Stimulated activated naive CD8-positive, alpha-beta T cell treated with anti-CD3 and anti-CD28 coated beads, Interleukin-15, Interleukin-2, amounts not matched to agents 100 U/mL and 50 U/mL, for 24 hours (primary cell): ENCODE measurements at places on chromosomes 13 and 19.

- DNase-seq: peak; percentile 49
These were observed 546 bp upstream of the ZNF546 start for GRCh38 chr19:39996218-39996810.

DNA sequence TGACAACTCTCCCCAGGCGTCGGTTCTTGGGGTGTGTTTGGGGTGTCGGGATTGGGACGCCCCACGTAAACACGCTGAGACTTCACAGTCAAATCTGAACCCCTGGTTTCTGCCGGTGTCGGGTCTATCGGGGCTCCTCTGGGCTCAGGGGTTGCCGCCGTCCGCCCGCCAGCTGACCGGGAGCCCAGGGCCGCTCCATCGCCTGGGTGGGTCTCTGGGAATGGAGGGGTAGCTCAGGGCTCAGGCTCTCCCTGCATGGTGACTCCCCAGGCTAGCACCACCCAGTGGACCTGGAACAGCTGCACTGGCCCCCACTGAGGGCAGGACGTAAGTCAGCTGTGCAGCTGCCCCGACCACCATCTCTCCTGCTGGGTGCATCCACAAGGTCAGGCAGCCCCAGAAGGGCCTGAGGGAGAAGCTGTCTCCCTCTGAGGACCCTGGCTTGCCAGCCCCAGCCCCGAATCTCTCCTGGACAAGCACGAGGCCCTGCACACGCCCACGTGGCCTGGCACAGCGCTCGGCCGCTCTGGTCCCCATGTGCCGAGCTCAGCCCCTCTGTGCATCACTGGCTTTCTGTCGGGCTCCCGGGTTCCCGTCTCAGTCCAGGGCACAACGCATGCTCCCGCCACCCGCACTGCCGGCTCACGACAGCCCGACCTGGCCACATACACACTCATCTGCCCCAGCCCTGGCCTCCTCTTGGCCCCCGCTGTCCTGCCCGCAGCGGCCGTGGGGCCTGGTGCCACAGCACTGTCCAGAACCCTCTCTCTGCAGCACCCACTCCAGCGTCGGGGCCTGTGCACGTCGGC is 6.1 kb downstream of the RNF126 start:
- DNase-seq: no peak

GRCh38 chr13:91627952-91628739 is 229.7 kb downstream of the GPC5 start:
- DNase-seq: no peak

DNA sequence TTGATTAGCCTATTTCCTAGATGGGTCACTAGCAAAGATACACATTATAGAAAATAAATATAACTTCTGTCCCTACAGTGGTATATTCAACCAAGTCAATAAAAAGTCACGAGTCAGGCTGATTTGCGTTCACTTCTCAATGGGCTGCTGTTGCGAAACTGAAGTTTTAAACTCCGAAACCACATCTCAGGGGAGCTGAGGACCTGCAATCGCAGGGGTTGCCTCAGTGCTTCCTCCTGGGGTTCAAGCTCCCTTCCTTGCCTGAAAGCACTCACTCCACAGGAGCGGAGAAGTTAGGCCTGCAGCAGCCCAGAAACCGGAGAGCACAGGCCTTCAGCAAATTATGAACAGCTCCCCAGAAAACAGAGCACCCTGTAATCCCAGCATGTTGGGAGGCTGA is 39.6 kb downstream of the RAB20 start:
- DNase-seq: no peak

GRCh38 chr13:113034451-113035212 is 65.6 kb downstream of the MCF2L start:
- DNase-seq: no peak

DNA sequence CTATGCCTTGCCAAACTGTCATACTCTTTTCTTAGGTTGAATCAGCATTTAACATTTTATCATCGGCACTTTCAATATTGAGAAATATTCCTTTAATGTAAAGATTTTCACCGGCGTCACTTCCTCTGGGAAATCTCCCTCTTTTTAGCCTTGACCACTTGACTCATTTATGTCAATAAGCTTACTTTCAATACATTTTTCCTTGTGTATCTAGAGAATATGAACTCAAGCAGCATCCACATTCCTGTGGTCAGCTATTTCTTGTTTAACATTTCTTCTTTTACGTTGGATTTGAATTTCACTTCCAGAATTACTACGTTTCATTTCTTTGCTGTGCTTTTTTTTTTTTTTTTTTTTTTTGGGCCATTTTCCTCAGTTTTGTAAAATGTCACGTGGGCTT is 271.2 kb upstream of the HTR2A start:
- DNase-seq: no peak

- no peak for DNase-seq
These were observed 44.7 kb downstream of the KLF2 start for GRCh38 chr19:16369306-16369663.

DNA sequence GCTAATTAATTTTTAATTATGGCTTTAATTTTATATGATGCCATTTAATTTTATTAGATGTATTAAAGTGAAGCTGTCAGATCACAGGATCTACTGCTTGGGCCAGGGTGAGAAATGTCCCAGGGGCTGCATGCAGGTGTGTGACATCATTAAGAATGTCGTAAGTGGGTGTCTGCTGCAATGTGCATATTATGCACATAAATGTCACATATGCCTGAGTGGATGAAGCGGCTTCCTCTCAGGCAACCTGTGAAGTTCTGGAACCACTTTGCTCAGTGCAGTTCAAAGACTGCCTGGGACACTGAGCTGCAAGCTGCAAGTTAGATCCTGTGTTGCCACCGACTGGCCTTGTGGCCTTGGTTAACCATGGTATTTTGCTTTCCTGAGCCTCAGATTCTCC is 355.0 kb downstream of the UQCRFS1 start:
- no peak for DNase-seq

- no peak for DNase-seq
These were observed 140.0 kb downstream of the IRS2 start for GRCh38 chr13:109646423-109646822.

- DNase-seq: no peak
These were observed 63.1 kb downstream of the CEBPG start for GRCh38 chr19:33436360-33437345.

DNA sequence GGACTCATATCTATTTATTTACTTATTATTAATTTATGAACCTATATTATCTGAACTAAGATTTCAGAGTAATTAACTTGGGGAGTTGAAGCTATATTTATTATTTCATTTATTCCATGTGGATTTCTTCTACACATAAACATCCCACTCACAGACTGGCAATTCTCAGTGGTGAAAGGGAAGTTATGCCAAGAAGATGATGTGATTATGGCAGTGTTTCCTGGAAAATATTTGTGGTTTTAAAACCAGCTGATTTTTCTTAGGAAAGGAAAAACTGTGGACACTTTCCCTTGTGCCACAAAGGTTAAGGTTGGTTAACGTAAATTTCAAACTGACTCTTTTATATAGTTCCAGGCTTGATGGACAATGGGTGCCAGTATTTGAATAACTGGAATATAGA is 513.1 kb downstream of the SLITRK6 start:
- no peak for DNase-seq

DNA sequence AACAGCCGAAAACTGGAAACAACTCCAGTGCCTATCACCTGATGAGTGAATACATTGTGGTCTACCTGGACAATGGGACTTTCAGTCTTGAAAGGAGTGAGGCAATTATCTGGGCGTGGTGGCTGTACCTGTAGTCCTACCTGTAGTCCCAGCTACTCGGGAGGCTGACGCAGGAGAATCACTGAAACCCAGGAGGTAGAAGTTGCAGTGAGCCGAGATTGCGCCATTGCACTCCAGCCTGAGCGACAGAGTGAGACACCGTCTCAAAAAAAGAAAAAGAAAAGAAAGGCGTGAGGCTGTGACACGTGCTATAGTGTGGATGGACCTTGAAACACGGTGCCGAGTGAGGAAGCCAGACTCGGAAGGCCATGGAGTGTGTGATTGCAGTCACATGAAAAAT is 4.1 kb upstream of the NTN5 start:
- DNase-seq: no peak
